ENCODE measurements at places on chromosomes 2 and 18.

- peak; percentile 2 for DNase-seq
These were observed 218.3 kb upstream of the SMAD7 start for GRCh38 chr18:49169037-49169521.

GRCh38 chr2:18522484-18523146 lies 37.8 kb downstream of the RDH14 start:
- DNase-seq, result no peak

DNA sequence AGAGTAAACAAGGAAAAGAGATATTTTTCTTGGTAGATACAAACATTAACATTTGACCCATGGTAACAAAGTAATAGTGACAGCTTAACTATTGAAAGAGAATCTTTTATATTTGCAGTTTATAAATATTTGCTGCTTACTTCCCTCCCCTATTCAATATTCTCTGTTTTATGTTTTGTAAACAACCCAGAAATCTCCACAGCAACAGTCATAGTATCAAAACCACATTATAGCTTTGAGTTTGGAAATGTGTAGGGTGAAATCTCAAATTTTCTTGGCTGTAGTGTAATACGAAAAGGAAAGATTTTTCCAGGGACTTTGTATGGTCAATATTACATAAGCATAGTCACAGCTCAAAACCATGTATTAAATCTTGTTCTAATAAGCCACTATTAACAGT lies 511.2 kb downstream of the METTL4 start:
- DNase-seq, result no peak

DNA sequence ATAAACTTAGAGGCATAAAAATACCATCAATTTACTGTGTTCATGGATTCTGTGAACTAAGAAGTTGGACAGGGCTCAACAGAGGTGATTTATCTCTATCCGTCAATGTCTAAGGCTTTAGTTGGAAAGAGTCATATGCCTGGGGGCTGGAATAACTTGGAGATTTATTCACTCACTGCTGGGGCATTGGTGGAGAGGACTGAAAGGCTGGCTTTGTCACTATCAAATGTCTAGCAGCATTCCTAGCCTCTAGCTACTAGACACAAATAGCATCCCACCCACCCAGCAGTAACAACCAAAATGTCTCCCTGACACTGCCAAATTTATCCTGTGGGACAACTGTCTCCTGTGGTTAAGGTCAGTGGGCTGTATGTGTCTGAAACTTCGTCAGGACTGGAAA lies 71.0 kb downstream of the EVA1A start:
- DNase-seq, result no peak

DNA sequence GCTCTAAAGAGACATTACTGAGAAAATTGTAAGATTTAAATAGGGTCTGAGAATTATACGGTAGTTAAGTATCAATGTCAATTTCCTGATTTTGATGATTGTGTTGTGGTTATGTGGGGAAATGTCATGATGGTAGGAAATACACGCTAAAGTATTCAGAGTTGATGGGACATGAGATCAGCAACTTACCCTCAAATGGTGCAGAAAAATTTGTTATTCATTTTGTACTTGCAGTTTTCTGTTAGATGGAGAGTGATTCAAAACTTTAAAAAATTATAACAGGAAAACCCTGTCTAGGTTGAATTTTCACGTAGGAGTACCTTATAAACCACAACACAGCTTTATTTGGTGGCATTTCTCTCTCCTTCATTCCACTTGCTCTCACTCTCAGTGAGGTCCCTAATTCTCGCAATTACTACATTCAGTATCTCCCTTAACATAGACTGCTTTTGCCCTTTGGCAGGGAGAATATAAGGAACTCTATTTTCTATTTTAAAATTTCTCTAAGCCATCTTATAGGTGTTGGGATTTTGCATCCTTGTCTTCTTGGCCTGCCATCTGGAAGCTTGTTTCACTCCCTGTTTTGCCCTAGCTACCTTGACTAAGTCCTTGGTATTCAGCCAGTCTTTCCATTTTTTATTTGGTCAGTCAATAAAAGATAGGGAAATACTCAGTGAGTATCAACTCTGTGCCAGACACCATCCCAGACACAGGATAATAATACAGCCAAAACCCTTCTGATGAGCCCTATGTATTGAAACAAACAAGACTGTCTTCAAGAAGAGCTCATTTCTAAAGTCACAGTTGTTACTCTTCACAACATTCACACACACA lies 550.6 kb upstream of the ACVR2A start:
- DNase-seq, result no peak

DNA sequence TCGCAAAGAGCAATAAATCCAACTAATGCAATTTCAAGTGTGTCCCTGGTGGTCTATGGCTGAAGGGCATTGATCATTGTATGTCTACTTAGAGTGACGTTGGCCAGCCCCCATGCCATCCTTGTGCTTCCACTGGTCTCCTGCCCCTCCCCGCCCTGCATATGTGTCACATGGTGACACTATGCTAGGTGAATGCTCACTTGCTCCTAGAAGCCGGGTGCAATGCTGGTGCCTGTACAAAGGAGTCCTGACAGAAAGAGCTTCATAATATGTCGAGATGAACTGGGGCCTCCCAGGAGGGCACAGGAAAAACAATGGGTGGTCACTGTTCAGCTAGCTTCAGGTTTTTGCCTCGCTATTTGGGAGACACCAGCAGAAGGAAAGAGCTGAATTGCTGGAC lies 5.9 kb upstream of the TRABD2A start:
- DNase-seq, result no peak

DNA sequence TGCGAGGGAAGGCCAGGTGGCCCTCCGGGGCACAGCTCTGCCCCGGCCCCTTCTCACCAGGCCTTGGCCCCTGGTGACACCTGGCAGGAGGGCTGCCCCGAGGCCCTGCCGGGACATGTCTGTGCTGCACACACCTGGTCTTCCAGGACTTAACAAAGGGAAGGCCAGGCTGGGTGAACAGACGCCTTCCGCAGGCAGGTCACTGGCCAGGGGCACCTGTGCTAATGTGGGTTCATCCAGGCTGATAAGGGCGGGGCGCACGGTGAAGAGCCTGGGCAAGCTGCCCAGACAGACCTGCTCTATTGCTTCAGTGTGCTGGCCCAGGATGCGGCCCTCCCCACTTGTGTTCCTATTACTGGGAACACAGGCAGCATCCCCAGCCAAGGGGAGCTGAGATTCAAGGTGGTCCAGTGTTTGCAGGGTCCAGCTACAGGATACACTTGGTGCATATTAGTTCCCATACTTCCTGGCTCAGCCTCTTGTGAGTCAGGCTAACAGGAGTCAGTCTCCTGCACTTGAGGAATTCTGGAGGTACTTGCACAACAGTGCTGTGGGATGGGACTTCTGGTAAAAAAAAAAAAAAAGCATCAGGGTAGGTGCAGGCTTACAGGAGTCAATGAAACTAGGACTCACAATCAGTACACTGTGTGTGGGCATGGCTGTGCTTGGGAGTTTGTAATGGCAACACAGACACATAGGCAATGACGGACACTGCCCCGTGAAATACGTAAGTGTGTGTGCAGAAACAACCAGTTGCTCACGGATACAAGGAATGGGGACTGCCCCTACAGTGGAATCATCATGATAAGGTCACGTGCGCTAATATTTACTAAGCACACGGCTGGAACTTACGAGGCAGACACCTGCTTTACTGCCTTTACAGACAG lies 261.4 kb downstream of the TWIST2 start:
- no peak for DNase-seq

DNA sequence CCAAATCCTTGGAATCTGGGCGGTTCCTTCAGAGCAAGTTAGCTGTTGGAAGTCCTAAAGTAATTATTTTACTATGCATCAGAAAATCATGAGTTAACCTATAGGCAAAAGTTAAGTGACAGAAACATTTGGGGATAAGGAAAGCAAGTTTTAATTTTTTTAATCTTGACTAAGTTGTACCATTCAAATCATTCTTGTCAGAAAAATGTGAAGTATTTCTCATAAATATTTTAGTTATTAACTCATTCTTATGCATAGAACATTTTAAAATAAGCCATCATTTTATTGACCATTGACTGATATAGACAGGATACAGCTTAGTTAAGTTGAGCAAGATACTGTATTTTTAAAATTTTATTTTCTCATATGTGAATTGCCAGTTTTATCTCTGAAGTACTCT lies 98.2 kb upstream of the FOSL2 start:
- no peak for DNase-seq

DNA sequence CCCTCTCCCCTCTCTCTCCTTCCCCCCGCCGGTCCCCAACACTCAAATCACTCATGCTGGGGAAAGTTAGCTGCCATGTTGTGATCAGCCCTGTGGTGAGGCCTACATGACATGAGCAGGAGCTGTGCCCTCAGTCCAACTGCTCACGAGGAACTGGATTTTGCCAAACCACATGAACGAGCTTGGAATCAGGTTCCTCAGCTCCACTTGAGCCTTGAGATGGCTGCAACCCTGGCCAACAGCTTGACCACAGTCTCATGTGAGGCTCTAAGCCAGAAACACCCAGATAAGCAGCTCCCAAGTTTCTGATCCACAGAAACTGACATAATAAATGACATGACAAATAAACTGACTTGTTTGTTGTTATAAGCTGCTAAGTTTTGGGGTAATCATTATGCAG lies 38.4 kb downstream of the ARL4C start:
- DNase-seq, result no peak

DNA sequence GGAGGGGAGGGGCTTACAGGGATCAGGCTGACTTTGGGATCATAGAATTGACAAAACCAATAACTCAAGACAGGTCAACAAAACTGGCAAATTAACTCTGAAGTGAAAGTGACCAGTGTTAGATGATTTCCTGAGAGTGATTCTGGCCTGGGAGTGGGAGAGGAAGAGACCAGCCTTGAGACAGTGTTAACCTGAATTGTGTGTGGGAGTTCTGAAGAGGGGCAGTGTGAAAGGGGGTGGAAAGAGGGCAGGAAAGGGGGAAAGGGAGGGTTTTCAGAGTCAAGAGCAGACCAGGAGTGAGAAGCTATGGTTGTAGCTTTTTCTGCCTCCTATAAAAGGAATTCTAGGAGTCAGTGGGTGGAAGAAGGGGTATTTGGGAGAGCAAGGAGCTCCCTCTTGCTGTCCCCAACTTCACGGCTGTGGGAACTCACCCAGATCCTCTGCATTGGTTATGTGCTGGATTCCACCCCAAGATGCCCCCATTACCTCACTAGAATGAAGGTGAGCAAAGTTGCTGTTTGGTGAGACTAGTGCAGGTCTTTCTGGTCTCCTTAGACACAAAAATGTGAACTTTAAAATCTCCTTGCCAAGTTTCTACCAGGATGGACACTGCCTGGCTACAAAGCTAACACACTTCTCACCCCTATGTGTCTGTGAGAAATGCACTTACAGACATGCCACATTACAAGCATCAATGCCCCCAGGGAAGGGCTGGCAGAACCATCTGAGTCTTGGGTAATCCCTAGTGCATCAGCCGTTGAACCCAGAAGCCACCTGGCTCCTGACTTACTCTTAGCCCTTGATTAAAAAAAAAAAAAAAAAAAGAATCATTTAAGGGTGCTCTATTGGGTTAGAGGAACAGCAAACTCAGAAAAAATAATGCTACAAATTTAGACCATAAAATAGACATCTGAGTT lies 61.6 kb downstream of the BMP10 start:
- no peak for DNase-seq

DNA sequence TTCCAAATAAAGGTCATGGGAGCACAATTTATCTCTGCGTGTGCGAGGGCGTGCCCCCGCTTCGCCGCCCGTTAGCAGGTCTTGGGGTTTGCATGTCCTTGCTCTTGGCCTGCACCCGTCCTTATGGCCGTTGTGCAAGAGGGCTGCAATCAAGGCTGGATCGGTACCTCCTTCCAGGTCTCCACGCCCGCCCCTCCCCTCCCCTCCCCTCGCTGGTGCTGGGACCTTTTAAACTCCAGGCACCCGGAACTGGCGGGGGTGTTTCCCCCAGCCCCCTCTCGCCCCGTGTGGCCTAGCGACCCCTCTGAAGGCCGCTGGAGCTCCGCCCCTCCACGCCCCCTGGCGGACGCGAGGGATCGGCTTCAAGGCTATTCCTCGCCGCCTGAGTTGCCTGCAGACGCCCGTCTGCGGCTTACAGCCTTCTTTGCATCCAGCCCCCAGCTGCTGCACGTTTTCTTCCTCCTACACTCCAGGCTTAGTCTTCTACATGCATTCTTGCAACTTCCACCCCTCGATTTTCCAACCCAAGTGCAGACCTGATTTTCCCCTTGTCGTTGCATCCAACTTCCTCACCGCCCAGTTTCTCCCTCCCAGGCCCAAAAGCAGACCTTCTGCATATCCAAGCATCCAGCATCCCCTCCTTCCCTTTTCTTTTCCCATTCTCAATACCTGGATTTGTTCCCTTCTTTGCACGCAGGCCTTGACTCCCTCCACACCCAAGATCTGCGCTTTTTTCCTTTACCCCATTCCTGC lies 577 bp downstream of the IDH1 start:
- DNase-seq, result peak; percentile 76

DNA sequence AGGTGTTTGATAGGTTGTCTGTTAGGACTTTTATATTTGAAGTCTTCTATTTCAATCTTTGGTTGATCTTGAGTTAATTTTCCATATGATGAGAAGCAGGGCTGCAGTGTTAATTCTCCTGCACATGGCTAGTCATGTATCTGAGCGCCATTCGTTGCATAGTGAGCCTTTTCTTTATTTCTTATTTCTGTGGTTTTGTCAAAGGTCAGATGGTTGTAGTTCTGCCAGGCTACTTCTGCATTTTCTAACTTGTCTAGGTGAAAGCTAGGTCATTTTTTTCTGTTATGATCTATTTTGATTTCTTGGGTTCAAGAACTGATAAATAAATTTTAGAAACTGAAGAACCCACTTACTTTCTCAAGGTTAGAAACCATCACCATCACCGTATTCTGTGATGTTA lies 56.7 kb downstream of the CCDC74A start:
- no peak for DNase-seq

GRCh38 chr2:39264733-39265132 lies 21.0 kb upstream of the CDKL4 start:
- DNase-seq, result no peak

DNA sequence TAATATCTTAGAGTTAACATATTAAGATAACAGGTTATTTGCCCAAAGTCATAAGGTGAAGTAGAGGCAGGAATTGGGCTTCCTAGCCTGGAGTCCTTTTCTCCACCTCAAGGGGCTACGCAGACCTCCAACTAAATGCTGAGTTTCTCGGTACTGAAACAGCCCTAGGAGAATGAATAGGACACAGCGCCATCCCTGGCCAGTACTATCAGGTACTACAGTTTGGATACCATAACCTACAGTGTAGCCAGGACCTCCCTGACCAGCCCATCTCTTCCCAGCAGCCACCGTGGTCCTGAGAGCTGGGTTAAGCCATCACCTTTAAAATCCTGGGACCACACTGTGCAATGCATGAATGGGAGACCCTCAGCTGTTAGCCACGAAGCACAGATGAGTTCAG lies 15.7 kb downstream of the CASP8 start:
- DNase-seq, result no peak

GRCh38 chr2:136653861-136654260 lies 111.5 kb upstream of the THSD7B start:
- no peak for DNase-seq

- no peak for DNase-seq
These were observed 73.1 kb downstream of the TMEM185B start for GRCh38 chr2:120150040-120150482.

- no peak for DNase-seq
These were observed 5.0 kb upstream of the MYO5B start for GRCh38 chr18:50199921-50200320.
